Epithelial cell of proximal tubule (primary cell): ENCODE measurements at places on chromosomes 11 and 22.

DNA sequence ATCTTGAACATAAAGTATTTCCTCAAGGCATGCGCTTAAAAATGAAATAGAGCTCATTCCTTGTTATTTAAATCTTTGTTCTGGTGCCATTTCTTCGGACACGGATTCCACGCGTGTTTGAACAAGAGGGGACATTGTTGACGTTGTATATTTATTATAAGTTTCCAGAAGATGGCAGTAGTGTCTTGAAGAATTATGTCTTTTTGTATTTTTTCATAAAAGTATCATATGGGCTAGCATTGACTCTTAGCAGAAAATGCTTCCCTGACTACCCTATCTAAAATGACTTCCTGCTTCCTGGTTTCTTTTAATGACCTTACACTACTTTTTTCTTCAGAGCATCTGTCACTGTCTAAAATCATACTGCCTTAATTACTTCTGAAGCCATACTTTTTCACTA, 20.4 kb downstream of the BIRC2 start:
- no peak for DNase-seq

DNA sequence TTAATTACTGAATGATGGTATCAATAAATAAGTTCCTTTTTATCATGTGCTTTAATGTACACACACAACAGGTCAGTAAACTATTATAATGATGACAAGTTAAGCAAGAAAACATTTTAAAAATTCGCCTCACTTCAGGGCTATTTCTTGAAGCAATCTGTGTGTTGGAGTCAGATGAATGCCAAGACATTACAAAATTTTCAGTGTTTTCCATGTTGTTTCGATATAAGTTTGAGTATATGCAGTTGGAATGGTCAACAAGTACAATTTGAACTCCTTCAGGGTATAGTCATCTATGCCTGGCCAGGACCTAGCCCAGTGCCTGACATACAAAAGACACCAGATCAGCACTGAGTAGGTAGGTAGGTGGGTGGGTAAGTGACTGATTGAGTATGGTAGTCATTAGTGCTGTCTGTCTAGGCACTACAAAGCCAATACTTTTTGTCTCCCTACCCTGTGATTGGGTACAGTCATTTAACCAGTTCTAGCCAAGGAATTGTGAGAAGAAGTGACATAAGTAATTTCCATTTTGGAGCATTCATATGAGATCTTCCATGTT, 7.5 kb downstream of the PRCP start:
- DNase-seq, result no peak

DNA sequence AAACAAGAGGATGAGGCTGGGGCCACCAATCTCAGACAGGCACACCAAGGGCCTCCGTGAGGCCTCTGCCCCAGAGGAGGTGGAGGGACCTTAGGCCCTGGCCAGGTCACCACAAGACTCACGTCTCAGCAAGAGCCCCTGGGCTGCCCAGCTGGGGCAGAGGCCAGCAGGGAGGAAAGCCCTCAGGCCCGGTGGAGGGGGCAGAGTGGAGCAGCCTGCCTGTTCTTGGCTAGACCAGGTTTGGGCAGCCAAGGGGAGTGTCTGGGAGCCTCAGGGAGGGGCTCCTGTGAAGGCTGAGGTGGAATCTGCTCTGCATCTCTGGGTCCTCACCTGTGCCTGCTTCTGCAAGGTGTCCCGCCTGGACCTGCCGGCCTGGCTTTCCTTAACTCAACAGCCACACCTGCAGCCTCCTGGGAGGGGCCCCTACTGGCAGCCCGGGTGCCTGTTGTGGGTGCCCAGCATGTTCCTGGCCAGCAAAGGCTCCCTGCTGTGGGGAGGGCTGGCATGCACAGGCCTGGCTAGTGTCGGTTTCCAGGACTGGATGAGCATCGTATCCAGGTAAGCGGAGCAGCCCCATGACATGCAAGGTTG, 11.9 kb downstream of the TTLL12 start:
- DNase-seq, result no peak

DNA sequence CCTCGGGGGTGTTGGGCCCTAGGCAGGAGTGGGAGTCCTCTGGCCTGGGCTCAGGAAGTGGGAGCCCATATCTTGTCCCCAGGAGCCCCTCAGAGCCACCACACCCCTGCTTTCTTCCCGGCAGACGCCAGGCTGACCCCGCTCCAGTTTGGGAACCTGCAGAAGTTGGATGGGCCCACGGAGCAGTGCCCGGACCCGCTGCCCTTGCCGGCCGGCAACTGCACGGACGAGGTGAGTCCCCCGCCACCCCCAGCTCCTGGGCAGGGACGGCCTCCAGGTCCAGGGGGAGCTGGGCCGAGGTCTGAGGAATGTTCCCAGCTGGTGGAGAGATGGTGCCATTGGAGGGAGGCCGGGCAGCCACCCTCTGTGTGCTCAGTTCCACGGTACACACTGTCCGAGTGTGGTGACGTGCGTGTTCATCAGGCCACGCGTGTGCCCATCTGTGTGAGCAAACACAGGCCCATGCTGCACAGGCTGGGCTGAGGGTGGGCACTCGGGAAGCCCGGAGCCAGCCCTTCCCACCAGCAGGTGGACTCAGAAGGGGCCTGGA, 4.8 kb downstream of the MUC5B start:
- no peak for DNase-seq

DNA sequence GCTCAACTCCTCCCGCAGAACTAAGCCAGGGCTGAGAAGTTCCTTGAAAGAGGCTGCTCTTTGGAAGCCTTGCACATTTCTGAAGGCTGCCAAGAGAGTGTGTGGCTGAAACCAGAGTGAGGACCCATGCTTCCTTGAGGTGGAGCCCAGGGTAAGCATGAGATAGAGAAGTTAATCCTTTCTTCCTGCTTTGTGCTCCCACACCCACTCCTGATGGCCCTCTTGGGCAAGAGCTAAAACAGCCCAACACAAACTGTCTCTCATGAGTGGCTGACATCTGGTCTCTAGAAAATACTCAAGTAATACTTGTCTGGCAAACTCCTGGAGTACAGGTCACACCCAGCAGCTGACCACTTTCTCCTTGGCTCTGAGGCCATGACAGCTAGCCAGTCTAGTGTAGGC, 523.7 kb downstream of the INSC start:
- no peak for DNase-seq

- DNase-seq, result no peak
These were observed 39.1 kb downstream of the SNX19 start for GRCh38 chr11:130876931-130877915.

GRCh38 chr22:19942157-19943081, 801 bp upstream of the TXNRD2 start:
- peak; percentile 4 for DNase-seq

- no peak for DNase-seq
These were observed 340.5 kb downstream of the TENM4 start for GRCh38 chr11:79100093-79100910.

DNA sequence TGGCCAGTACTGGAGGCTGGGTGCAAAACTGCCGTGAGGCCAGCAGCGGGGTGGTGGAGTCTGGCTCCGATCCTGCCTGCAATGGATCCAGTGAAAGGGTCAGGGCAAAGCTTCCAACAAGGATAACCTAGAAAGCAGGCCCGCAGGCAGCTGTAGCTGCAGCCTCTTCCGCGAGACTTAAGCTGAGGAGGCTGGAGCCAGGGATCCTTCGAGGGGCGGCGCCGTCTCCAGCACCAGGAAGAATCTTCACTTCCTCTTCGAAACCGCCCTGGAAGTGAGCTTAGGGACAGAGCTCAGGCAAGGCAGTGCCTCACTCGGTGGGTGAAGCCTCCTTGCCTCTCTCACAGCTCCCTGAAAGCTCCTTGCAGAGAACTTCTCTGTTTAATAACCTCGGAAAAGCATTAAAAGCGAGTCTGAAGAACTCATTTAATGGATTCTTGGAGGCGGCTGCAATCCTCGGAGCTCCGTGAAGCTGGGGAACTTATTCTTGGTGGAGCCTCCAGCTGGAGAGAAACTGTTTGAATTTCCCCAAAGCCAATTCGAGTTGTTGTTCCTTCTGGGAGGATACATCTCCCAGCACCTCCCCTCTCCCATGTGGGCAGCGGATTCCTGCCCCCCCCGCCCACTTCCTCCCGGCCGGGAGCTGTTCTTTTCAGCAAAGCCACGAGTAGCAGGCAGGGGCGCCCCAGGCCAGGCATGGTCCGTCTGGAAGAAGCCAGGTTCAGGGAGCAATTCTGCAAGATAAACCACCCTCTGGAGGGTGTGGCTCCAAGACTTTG, 169.9 kb downstream of the CTTN start:
- DNase-seq, result no peak
